ENCODE measurements at places on chromosomes 12 and 14.
A peak's percentile ranks its signal among the peaks of the same experiment; 100 is the strongest.

- DNase-seq, result peak; percentile 67
Measured at GRCh38 chr12:95548539-95549391, 2.5 kb downstream of the USP44 start.

- no peak for DNase-seq
Measured at GRCh38 chr12:46679754-46680153, 146.0 kb downstream of the SLC38A4 start.

DNA sequence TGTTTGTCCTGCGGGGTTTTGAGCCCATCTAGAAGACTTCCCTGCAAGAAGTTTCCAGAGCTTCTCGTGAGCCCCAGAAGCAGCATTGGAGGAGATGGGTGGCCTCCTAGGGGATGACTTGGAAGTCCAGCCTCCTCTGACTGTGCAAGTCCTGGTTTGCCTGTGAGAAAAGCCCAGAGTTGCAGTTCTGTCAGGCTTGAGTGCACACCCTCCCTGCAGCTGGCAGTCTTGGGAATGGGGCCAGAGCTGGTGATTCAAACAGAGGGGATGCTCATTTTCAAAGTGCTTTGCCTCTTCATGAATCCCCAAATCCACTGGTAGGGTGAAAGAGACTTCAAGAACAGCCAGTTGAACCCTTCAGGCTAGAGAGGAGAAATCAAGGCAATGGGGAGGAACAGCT lies 3.9 kb upstream of the PPP1R1A start:
- DNase-seq, result no peak

GRCh38 chr12:30164382-30165318 lies 380.9 kb upstream of the TMTC1 start:
- DNase-seq, result no peak

GRCh38 chr14:51546603-51547258 lies 105.0 kb upstream of the FRMD6 start:
- DNase-seq, result no peak

All from activated CD4-positive, alpha-beta T cell treated with anti-CD3 and anti-CD28 coated beads, Interleukin-2, amount 50 U/mL, for 48 hours (primary cell).